ENCODE measurements at places on chromosomes 2 and 18.

DNA sequence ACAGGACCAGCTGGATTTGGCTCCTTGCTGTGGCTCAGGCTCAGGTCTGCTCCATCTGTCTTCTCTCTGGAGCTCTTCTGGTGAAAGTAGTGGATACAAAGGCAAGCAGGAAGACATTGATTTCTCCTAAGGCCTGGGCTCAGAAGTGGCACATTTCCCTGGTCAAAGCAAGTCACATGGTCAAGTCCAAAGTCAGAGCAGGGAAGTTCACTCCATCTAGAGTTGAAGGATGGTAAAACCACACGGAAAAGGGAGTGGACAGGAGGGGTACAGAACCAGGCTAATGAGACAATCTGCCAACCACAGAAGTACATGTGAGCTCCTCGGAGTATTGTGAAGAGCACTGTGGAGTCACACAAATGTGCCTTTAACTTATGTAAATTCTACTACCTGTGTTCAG is 66.1 kb downstream of the MARCO start:
- no peak for DNase-seq

GRCh38 chr18:61350578-61350977 is 17.3 kb downstream of the CDH20 start:
- peak; percentile 21 for DNase-seq

DNA sequence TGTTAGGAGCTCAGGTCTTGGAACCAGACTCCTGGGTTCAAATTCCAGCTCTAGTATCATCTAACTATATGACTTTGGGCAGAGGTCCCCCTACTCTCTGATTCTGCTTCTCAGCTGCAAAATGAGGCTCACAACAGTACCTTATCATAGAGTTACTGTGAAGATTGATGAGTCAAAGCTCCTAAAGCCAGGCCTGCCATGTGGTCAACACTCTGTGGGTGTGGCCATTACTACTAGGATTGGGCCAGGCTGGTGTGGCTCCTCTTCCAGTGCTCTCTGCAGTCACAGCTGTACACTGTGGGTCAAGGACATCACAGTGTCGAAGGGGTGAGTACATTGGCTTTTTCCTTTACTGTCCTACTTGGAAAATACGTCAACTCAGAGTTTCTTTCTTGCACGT is 22.6 kb downstream of the CAPN13 start:
- no peak for DNase-seq

- no peak for DNase-seq
Observed at GRCh38 chr2:111904726-111905474, 6.5 kb downstream of the MERTK start.

GRCh38 chr18:13451213-13451540 is 232.6 kb downstream of the LDLRAD4 start:
- DNase-seq = no peak

GRCh38 chr2:18559531-18560030 is 872 bp downstream of the RDH14 start:
- peak; percentile 29 for DNase-seq

DNA sequence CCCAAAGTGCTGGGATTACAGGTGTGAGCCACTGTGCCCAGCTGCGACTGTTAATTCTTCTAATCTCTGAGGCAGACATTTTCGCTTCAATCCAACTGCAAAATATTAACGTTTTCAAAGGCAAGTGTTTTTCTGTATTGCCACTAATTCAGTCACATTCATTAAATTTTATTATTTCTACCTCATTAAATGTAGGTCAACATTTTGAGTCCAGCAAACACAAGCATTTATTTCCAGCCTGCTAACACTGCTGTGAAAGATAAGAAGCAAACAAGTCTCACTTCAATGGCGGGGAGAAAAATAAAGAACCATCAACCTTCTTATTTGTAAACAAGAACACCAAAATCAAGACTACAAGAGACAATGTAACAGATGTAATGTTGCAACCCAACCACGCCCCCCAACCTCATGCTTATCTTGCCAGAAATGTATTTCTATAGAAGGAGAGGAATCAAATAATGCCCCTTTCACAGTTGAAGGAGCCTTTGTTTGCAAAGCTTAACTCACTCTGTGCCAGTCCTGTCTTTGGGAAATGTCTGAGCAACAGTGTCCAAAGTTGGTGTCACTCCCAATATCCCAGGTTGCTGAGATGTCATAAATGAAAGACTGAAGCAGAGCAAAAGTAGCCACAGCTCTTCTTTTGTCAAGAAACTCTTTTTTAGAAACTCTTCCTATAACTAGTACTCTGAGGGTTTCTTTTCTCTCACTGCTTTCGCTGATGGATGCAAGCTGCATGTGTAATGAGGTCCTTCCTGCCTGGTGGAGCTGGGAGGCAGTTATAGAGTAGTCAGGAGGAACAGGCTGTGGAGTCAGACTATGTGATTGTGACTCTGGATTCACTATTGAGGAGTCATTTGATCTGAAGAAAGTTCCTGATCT is 8.6 kb downstream of the DOCK10 start:
- no peak for DNase-seq

DNA sequence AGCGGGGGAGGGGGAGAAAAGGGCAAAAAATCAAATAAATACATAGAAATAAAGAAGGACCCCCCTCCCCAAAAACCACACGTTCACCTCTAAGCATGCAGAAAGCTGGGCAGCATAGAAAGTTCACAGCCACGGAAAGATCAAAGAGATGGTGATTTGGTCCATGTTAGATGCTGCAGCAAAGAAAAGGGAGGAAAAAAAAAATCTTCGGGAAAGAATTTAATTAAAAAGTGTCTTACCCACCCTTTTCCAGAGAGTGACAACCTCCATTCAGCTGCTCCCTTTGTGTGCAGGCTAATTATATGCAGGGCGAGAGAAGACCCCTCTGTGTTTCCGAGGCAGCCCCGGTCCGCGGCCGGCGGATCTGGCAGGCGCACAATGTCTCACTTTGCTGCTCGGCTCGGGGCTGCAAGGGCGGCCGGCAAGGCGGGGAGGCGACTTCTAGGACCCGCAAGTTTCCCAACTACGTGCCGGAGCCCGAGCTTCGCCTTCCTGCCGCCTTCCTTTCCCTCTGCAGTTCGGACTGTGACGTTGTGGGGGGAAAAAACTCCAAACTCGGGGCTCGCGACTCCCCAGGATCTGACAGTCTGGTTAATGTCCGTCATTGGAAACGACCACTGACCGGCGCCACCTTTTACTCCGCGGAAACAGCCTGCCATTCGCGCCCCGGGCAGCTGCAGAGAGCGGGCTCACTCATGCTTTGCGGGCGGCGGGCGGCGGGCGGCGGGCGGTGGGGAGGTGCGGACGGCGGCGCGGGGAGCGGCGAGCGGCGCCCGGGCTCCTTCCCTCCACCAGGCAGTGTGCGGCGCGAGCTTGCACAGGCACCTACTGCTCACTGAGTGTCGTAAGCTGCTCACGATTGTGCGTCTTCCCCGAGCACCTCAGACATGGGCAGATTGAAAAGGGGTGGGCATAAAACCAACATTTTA is at the start of gene LRRTM1:
LRRTM1 (minus strand) TSS at position 844 of the 929 bp plus-strand sequence. CDS start 933 bp downstream, outside the sequence.
- DNase-seq = peak; percentile 81

DNA sequence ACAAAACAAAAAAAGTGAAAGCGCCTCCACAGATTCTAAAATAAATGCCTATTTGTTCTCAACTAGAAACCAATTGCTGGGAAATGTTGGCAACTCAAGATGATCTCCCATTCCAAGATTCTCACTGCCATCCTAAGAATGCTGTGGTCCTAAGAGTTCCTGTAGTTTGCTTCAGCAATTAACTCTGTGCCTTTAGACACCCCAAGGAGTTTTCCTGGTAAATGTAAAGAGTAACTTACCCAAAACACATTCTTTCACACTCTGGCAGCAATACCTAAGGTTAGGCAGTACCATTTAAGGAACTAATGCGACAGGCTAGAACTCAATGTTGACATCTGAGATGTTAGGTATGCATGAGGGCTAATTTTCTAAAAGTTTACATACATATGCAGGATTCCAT is 58.8 kb upstream of the TANK start:
- no peak for DNase-seq

All from osteoblast (primary cell).